Amygdala (tissue), 56 donors: ENCODE measurements at places on chromosomes 5 and 9.
A peak's percentile ranks its signal among the peaks of the same experiment; 100 is the strongest.

GRCh38 chr5:149442563-149443182 is 63.6 kb upstream of the IL17B start:
- peak; percentile 48 for DNase-seq

DNA sequence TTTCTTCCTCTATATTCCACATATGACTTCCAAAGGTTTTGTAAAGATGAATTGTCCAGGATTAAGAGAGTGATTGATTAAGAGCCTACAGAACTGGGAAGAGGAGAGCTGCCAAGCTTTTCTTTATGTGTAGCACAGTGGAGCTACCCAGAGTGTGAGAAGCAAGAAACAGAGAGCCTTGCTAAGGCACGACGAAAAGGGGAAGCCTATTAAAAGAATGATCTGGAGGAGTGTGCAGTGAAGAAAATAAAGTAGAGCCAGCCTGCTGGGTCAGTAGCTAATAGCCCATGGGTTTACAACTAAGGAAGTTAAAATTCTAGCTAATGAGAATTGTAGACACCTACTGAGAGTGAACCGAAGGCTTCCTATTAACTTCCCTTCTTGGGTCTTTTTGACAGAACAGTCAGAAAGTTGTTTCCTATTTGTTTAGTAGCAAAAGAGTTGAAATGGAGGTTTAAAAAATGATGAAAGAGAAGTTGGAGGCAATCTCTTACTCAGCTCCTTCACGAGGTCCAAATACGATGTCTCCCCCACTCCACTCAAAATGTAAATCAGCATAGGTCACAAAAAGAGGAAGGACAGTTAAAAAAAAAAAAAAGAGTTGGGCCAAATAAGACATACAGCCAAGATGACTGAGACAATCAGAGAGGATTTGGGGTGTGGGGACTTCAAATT is 957 bp upstream of the PRR16 start:
- no peak for DNase-seq

- DNase-seq, result no peak
Observed at GRCh38 chr9:136206602-136207275, 1.8 kb upstream of the LHX3 start.

DNA sequence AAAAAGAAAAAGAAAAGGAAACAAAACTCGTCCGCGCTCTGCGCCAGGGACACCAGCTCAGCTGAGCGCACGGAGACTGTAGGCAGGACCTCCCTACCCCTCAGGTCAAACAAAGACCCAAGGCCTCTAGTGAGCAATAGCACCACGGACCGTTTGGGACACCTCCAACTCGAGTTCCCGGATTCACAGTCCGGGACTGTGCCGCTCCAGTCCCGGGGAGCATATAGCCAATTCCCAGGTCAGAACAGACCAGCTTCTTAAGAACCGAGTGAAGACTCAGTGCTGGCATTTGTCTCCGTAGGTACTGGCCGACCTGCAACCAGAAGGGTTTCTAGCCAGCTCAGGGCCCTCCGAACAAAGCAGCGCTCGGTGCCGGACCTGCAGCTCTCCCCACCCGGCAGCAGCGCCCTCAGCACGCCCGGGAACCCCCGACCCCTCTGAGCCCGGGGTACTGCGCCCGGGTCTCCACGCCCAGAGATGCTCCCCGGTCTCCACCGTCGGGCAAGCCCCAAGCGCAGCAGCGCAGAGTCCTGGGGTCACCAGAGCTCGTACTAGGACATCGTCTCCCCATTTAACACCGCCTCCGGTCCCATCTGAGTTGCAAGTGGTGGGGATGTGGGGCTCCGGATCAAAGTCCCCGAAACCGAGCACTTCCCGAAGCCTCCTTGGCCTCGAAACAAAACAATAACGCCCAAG is 591 bp downstream of the ABCA1 start:
- DNase-seq, result no peak

- DNase-seq, result no peak
Observed at GRCh38 chr9:134601764-134602163, 39.8 kb upstream of the COL5A1 start.

DNA sequence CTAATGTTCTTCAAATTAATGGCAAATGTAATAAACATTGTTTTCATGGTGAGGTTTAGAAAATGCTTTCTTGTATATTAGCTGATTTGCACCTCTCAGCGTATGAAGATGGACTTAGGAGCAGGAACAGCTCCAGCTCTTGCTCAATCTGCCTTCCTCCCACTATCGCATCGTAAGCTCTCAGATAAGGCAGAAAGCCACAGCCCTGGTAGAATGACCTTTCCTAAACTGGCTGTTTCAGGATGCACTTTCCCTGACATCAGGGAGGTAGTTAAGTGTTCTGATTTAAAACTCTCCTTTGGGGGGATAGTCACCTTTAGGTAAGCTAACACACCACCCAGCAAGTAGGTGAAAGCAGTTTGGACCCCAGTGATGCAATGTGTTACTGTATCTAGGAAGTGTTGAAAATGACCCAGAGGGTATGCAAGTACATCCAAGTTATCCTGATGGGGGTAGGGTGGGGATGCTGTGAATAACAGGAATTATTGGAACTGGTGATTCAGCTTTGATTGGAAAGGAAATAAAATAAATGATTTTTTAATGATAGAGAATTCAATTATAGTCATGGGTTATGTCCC is 72.3 kb downstream of the LMNB1 start:
- DNase-seq, result no peak

DNA sequence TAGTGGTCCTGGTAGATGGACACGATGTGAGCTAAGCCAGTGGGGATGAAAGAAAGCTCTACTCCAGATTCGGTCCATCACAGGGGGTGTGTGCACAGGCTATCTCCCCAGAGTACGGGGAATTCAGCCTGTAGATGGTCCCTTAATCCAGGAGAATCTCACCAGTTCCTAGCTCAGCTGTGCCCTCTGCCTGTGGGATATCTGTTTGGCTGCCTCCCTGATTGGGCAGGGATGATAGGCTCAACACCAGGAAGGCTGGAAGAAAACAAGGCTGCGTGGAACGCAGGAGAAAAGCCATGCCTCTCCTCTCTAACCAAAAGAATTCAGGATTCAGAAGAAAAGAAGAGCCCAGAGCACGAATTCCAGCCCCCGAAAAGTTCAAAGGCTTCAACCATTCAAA is 40.9 kb downstream of the VLDLR start:
- DNase-seq, result peak; percentile 65

DNA sequence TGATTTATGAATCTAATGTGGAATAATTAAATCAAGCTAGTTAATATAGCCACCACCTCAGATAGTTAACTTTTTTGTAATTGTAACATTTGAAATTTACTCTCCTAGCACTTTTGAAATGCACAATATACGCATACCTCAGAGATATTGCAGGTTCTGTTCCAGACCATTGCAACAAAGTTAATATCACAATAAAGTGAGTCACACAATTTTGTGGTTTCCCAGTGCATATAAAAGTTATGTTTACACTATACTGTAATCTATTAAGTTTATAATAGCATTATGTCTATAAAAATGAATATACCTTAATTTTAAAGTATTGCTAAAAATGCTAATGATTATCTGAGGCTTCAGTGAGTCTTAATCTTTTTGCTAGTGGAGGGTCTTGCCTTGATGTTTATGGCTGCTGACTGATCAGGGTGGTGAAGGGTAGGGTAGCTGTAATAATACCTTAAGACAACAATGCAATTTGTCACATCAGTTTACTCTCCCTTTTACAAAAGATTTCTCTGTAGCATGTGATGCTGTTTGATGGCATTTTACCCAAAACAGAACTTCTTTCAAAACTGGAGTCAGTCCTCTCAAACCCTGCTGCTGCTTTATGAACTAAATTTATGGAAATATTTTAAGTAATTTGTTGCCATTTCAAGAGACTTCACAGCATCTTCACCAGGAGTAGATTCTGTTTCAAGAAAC is 235.1 kb upstream of the ADAMTSL1 start:
- DNase-seq, result no peak

GRCh38 chr9:122572456-122572855 is 10.7 kb downstream of the OR1L8 start:
- no peak for DNase-seq

- DNase-seq, result no peak
Observed at GRCh38 chr9:134495881-134496412, 145.7 kb upstream of the COL5A1 start.

- DNase-seq, result no peak
Observed at GRCh38 chr9:116604251-116604650, 82.9 kb upstream of the TRIM32 start.

GRCh38 chr5:165874851-165875250 is 2369.4 kb downstream of the MAT2B start:
- DNase-seq, result no peak

DNA sequence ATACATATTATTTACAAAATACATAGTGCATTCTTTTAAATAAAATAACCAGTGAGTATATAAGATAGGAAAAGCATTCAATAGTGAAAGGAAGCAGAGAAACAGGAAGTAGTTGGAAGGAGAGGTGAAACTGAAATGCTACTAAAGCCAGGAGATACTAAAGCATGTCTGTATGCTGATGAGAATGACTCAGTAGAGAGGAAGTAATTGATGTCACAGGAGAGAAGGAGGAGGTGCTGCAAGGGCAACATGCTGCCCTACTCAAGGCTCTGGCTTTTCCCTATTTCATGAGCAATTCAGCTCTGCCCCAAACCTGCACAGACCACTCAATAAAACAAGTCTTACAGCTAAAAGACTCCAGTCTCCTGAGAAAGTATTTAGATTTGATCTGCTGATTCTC is 108.5 kb upstream of the TXNDC8 start:
- no peak for DNase-seq

DNA sequence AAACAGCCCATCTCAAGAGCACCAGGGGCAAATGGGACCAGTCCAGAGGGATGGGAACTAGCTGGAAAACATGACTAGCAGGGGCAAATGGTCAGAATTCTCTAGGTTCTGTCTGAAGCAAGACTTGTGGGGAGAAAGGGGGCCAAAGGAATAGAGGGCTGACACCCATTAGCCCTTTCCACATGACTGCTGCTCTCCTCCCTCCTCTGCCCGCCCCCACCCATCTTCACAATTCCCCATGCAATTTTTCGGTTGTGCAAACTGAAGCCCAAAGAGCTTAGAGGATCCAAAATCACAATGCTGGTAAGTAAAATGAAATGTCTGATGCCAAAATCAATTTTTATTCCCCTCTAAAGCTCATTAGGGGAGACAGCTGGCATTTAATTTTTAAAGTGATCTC is 207.1 kb downstream of the DCP2 start:
- no peak for DNase-seq

GRCh38 chr9:118561051-118561450 is 808.2 kb downstream of the BRINP1 start:
- DNase-seq, result no peak

GRCh38 chr9:37575001-37575400 is 1.2 kb downstream of the FBXO10 start:
- no peak for DNase-seq

GRCh38 chr9:37925786-37926736 is 22.1 kb upstream of the SLC25A51 start:
- no peak for DNase-seq

DNA sequence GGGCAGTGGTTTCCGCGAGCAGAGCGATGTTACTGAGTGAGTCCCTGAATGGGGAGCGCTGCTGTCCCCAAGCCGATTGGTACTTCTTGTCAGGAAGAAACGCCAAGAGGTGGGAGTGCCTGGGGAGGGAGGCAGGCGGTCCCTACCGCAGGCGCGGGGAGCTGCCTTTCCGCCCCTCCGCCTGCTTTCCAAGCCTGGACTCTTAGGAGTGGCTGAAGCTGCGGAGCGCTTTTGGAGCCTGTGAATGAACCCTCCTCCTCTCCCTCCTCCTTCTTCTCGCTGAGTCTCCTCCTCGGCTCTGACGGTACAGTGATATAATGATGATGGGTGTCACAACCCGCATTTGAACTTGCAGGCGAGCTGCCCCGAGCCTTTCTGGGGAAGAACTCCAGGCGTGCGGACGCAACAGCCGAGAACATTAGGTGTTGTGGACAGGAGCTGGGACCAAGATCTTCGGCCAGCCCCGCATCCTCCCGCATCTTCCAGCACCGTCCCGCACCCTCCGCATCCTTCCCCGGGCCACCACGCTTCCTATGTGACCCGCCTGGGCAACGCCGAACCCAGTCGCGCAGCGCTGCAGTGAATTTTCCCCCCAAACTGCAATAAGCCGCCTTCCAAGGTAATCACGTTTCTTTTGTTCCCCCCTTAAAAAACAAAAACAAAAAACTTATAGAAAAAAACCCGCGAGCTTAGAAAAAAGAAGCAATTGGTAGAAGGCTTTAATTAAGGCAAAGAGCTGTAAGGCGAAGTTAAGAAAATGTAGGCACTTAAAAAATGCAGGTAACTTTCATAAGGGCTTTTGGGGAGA is at the start of gene VCAN:
VCAN (plus strand) TSS at position 340 of the 808 bp plus-strand sequence. CDS start 11,775 bp downstream, outside the sequence.
- peak; percentile 38 for DNase-seq

- no peak for DNase-seq
Observed at GRCh38 chr5:82911910-82912309, 165.3 kb downstream of the TMEM167A start.

DNA sequence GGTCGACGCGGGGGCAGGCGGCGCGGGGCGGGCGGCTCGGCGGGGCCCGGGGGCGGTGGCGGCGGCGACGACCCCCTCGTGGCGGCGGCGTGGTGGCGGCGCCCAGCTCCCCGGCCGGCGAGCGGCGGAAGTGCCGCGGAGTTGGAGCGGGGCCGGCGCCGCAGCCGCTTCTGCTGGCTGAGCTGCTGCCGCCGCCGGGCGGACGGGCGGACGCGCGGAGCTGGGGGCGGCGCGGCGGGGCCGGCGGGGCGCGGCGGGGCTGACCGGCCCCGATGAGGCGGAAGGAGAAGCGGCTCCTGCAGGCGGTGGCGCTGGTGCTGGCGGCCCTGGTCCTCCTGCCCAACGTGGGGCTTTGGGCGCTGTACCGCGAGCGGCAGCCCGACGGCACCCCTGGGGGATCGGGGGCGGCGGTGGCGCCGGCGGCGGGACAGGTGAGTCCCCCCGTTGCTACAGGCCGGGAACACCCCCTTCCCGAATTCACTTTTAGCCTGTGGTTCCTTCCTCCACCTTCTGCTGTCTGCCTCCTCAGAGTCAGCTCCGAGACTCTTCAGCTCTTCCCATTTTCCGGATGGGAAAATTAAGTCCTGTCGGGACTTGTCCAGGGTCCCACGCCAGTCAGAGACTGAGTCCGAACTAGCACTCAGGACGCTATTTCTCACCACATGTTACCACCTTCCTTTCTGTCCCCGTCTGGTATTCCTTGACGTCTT is at the start of gene GALNT10:
GALNT10 (plus strand) TSS at position 139 of the 710 bp plus-strand sequence; CDS start at position 273, 134 bp downstream.
- DNase-seq, result peak; percentile 65

DNA sequence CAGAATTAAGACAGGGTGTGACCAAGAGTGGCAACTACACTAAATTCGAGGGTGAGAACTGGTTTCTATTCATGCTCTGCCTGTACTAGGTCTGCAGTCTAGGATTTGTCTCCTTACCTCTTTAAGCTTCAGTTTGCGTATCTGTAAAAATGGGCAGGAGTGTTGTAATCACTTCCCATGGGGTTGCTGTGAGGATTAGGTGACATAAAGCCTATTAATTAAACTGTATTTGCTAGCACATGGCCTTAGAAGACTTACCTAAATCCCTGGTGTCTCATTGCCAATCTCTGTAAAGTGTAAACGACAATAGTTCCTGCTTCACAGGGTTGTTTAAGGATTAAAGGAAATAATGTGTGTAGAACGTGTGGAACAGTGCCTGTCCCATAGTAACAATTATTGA is 193.6 kb downstream of the DRD1 start:
- DNase-seq, result no peak
